ENCODE measurements at places on chromosomes 13 and 19. TPM values are rescaled to one million over a fixed set of nuclear protein-coding genes. Genes with fewer than 3 reads are reported as not detected.

The PPFIA3 gene
- 1.5 TPM for total RNA-seq

The DCLK1 gene
- 6.9 TPM for total RNA-seq

The CEACAM16 gene
- not detected for total RNA-seq

The KIR2DL4 gene
- total RNA-seq = not detected

The ZNF723 gene
- total RNA-seq = not detected

The POU2F2 gene
- 1.00 TPM for total RNA-seq

The HIPK4 gene
- not detected for total RNA-seq

The KIRREL2 gene
- not detected for total RNA-seq

The WDR88 gene
- total RNA-seq = not detected

The LCP1 gene
- 2.7 TPM for total RNA-seq

The NCAN gene
- total RNA-seq = under 0.01 TPM

The DBP gene
- 3.9 TPM for total RNA-seq

The GIPC3 gene
- under 0.01 TPM for total RNA-seq

All from uterine smooth muscle cell (primary cell).